ENCODE measurements at places on chromosomes 1 and 21. TPM values are rescaled to one million over a fixed set of nuclear protein-coding genes. Genes with fewer than 3 reads are reported as not detected.

The TMEM63A gene
- total RNA-seq, result 37.3 TPM

The RSPH1 gene
- 0.32 TPM for total RNA-seq

The DNASE2B gene
- total RNA-seq, result not detected

The SLC45A1 gene
- total RNA-seq, result 0.54 TPM

The GJB5 gene
- 28.2 TPM for total RNA-seq

The HENMT1 gene
- 1.4 TPM for total RNA-seq

All from mammary epithelial cell (primary cell).